ENCODE measurements at places on chromosomes 11 and 22.

DNA sequence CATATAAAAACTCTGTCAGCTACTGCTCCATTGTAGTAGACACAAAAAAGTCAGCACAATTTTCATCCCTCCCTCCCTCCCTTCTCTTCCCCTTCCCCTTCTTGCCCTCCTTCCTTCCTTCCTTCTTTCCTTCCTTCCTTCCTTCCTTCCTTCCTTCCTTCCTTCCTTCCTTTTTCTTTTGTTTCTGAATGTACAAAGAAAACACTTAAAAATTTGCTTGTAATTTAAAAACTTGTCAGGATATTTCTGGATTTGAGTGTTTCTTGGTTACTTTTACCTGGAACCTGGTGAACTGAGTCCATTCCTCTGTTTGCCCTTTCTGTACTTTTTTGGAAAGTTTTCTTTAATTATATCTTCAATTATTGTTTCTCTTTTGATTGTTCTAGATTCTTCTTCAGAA lies 31.5 kb upstream of the PLET1 start:
- DNase-seq = no peak

DNA sequence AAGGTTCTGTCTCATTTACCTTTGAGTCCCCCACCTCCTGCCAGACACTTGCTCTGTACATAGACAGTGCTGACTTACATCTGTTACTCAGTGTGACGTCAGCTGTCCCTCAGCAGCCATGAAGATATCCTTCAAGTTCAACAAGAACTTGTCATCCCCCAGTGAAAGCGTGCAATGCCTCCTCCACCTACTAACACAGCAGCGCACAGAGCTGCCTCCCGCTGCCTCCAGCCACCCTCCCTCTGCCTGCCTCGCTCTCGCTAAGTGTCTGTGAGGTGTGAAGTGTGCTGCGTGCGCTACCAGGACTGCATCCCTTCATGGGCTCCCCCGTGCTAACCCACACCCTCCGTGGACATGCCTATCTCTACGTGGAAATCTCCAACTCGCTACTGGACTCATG lies 621.4 kb downstream of the BRD1 start:
- peak; percentile 29 for DNase-seq

- peak; percentile 55 for DNase-seq
These were observed 10.0 kb upstream of the TRIM29 start for GRCh38 chr11:120147950-120148270.

DNA sequence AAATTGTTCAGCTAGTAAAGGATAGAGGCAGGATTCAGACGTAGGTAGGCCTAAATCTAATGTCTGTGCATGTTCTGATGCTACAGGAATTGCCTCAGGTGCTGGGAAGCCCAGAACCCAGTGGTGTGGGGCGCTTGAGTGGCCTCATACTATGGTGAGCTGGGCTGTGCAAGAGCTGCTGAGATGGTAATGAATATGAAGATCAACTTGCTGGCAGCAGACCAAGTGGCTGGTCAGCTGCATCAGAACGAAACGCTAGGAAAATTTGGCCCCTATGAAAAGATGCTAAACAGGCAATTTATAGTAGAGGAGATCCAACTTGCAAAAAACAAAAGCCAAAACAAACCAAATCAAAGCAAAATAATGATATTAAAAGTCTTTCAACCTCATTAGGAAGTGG lies 102.7 kb downstream of the INSC start:
- DNase-seq = no peak

DNA sequence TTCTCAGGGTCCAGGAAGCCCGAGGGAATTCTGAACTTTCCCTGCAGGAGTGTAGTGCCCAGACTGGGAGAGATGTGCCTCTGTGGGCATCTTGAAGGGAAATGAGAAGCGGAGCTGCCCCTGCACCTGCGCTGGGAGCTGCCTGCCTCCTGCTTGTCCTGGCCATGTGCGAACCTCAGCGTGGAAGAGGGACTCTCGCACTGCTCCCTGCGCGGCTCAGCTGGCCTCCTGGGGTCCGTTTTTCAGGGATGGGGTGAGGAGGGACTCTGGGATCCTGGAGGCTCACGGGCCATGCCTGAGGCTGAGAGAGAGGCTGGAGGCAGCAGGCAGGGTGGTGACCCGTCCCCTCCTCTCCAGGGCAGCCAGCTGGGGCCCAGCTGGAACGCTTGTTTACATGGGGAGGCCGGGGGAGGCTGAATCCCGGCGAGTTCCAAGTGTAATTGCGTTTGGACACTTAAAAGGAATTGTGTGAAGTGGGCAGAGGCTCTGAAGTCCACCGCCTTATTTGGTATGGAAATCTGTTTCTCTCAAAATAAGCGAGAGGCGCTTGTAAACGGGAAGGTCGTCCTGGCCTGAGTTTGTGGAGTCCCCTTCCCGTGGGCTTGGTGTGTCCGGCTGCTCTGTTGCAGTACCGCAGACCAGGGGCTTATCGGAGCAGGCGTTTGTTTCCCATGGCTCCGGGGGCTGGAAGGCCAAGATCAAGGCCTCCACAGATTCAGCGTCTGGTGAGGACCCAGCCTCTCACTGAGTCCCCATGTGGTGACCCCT lies 1.2 kb upstream of the MRGPRF start:
- no peak for DNase-seq

DNA sequence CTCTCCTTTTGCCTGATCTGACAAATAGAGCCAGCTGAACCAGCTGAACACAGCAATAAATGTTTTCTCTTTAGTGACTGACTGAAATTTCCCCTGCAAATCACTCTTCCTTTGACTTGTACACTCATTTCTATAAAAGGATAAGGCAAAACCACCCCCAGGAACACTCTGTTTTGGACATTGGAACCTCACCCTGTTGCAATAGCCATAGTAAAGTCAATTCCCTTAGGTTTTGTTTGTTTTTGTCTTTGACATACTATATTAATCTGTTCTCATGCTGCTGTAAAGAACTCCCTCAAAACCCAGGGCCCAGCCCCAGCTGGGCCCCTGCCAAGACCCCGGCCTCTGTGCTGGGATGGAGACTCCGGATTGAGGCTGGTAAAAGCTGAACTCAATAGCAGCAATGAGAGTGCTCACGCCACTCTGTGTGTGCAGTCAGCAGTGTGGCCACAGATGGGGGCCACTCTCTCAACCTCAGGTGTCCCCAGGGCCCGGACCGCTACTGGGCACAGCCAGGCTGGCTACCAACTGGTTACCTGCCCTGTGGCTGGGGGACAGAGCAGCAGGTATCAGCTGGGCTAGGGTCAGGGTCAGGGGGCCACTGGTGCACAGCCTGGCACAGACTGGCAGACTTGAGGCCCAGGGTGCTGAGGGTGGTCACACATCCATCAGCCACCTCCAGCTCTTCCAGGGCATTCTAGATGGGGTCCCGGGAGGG lies 597.4 kb downstream of the LUZP2 start:
- no peak for DNase-seq

GRCh38 chr11:20592741-20593140 lies 6.7 kb upstream of the SLC6A5 start:
- no peak for DNase-seq

DNA sequence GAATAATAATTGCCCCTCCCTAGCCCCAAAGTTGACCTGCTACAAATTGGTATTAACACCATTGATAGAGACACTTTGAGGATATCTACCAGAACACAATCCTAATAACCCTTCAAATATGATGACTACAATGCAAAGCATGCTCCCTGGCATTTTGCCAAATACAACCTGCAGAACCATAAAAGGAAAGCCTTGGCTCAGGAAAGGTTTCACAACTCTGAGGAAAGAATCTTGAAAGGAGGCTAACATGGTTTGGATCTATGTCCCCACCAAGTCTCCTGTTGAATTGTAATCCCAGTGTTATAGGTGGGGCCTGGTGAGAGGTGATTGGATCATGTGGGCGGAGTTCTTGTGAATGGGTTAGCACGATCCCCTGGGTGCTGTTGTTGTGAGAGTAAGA lies 140.4 kb upstream of the ARHGAP42 start:
- DNase-seq = no peak

DNA sequence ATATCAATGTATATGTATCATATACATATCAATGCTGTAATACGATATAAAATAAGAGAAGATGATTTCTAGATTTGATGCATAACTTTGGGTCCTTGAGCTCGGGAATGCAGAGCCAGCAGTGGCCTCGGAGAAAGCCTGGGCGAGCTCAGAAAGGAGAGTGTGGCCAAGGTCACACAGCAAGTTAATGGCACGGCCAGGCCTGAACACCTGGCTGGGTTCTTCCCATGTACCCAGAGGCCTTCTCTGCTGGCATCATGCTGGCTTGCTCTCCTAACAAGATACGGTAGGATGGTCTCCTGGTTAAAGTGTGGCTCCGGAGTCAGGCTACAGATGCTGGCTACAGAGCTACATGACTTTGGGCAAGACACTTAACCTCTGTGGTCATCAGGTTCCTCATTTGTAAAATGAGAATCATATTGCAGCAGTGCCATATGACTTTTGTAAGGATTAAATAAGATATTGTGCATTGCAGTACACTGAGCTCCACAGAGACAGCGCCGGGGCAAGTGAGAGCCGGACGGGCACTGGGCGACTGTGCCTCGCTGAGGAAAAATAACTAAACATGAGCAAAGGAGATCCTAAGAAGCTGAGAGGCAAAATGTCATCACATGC lies 29.9 kb downstream of the TPST2 start:
- DNase-seq = no peak

DNA sequence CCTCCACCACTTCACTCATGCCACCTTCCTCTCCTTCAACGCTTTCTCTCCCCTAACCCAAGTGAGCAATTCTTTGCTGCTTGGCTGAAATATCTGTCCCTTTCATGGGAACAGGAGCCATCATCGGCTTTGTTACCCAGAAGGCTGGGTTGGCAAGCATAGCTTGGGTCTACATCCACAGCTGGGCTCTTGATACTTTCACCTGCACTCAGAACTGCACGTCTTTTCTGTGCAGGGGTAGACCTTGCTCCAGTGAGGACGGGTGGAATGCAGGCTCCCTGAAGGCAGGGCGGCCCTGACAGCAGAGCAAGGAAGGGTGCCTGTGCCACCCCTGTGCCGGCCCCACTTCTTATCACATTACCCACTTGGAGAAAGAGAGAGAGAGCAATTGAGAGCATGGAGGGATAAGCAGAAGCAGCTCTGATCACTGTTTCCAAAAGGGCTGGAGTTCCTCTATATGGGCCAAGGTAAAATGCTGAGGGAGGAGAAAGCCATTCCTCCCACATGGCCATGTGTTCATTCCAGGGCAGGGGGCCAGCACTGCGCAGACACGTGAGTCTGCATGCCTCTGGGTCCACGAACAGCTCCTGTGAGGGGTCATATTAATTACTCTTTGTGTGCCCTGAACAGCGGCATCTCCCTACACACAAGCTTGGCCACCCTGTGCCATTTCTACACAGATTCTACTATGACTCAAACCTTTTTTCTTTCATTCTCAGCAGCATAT lies 181.8 kb downstream of the BUD13 start:
- DNase-seq = no peak

- no peak for DNase-seq
These were observed 13.6 kb downstream of the TMEM25 start for GRCh38 chr11:118544647-118545010.

GRCh38 chr22:17707526-17707925 lies 66.7 kb downstream of the BID start:
- no peak for DNase-seq

DNA sequence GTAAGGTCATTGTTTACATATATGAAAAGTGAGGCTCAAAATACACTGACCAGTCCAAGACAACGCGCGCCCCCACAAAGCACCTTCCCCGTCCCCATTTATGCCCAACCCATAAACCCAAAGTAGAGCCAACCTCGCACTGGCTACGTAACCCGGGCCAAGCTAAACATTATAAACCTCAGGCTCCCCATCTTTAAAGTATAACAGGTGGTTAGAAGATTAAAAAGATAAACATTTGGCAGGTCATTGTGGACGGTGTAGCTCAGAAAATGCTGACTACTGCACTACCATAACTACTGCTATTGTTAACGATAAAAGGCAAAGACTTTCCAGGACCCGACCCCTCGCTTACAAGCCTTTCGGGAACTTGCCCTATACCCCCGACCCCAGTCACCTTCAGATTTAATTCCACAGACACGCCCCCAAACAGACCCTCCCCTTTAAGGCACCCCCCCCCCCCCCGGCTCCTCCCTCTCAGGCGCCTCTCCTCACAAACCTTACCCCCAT lies 470 bp downstream of the NUMA1 start:
- DNase-seq = no peak

DNA sequence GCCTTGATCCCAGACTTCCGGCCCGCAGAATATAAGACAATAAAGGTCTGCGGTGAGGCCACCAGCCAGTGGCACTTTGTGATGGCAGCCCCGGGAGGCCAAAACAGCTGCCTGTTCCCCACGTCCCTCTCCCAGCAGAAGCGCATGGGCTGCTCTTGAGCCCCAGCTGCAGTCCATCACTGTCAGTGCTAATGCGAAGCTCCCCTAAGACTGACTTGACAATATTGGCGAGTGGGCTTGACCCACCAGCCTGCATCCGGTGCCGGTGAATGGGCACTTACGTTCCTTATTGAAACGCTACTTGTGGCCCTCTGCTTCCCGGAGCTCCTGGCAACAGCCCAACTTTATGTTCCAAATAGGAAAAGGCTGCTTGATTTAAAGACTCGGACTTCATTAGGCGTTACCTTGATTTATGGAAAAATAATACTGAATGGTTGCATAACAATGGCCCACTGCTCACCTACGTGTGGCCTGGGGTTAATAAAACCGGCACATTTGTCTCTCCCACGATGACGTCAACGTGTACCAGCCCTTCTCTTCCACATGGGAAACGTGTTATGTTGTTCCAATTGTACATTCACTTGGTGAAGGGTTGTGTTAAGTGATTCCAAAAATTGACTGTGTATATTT lies 93.4 kb upstream of the SEPTIN5 start:
- no peak for DNase-seq

DNA sequence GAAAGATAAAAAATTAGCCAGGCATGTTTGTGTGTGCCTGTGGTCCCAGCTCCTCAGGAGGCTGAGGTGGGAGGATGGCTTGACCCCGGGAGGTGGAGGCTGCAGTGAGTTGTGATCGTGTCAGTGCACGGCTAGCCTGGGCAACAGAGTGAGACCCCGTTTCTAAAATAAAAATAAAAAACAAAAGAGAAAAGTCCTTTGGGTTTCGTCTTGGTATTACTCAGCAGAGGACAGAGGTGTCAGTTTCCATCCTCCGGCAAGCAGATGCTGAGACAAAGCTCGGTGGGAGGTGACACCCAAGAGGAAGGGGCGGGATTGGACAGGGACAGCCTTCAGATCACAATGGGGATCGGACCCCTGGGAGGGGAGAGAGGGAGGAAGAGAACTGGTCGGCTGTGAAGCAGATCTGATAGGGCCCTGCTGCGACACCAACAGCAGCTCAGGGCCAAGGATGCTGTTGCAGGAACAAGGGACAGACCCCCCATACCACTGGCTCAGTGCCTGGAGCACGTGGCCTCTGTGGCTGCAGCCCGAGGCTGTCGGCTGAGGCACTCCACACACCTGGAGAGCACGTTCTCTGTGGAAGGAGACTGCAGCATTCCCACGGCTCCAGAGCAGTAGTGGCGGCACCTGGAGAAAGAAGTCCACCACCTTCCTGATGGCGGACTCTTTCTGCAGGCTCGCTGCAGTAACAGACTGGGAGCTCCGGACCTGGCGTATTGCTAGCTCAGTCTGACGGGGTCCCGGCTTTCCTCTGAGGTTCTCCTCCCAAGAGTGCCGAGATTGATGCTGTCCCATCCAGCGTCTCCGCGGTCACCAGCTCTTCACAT lies 5.2 kb upstream of the BID start:
- DNase-seq = no peak
